Foreskin keratinocyte (primary cell): ENCODE measurements at places on chromosomes 13 and 19. TPM values are rescaled to one million over a fixed set of nuclear protein-coding genes. Genes with fewer than 3 reads are reported as not detected.

- no peak for DNase-seq
Measured at GRCh38 chr19:58557221-58558065, 968 bp downstream of the UBE2M start.

DNA sequence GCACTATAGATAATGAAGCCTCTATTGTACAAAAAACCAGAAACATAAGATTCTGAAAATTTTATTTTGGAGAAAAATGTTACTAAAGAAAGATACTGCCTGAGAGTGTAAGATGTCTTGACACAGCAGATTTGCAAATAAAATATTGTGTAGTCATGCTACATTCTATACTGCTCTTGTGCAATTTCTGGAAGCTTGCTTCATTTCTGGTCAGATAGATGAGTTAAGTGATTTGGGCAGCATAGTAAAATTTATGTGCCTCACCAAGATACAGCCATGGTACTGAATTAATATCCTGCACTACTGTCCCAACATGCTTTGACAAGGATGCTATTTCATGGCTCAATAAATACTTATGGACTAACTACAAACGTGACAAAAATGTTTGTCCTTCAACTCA lies 55.1 kb upstream of the STARD13 start:
- no peak for DNase-seq

DNA sequence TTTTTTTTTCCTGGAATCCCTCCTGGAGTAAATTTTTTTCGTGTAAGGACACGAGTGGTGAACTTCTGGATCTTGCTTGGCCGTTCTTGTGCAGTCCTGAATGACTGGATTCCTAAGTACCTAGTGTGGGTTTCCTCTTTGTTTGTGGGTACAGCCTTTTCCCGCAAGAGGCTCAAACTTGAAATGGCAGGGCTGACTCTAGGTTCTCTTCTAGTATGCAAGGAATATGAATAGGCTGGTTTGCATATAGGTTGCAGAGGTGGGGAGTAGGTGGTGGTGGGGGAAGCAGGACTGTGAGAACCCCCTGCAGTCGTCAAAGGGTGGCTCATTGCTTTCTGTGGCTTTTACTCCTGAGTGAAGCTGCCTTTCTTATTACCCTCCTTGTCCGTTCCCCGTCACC lies 13.6 kb downstream of the UBAC2 start:
- DNase-seq: peak; percentile 58

DNA sequence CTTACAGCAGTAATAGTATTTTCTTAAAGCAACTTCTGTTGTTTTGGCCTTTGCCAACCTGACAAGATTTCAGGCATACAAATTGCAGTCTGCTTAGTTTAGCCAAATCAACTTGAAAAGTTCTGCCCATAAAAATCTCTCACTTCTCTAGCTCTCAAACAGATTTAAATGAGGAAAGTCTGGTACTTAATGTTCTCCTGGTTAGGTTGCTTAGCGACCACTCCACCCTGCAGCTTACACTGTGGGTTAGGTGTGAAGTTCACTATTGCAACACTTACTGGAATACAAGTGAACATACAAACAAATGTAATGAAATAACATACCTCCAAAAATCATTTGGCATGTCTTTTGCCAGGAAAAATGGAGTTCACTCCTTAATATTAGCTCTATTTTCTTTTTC lies 178.7 kb upstream of the PCDH9 start:
- DNase-seq: peak; percentile 6

DNA sequence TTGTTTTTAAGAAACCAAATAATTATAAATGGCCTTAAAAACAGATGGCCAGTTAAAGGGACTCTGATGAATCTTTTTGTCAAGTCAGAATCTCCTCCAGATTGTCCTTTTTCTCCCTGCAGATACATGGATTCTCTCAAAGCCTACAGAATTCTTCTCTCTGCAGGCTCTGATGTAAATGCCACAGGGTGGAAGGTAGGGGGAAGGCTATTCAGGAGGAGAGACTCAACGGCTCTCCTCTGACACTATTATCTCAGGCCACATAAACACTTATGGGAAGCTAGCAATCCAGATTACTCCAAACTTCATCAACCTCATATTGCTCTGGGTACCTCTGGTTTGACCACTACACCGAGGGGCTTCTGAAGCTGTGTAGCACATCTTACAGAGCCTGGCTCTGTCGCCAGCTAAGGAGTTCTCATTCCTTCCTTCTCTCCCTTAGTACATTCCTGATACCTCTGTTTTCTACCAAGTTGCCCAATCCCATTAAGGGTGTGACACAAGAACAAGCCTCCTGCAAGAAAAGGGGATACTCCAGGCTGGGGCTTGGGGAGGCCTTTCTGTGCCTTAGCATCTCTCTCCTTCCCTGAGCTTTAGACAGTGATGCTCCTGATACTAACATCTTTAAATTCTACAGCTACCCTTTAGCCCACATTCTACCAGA lies 14.9 kb downstream of the LCP1 start:
- no peak for DNase-seq

- no peak for DNase-seq
Measured at GRCh38 chr13:75452564-75452963, 29.4 kb downstream of the TBC1D4 start.

- no peak for DNase-seq
Measured at GRCh38 chr19:4474514-4475022, 2.5 kb downstream of the HDGFL2 start.

DNA sequence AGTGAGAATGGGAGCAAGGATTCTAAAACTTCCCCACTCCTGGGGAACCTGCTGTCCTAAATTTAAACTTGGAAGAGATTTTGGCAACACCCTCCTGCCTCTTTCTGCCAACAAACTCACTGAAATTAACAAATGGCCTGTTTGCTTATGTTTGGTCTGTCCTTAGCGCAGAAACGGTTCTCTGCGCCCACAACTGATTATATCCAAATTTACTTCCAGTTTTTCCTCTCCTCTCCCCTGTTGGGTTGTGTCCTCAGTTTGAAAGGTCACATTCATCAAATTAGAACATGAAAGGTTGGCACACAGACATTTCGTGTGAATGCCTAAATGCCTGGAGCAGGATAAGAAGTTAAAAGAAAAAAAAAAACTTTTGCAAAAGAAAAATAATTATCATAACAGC lies 56.4 kb upstream of the MRI1 start:
- DNase-seq: no peak

- no peak for DNase-seq
Measured at GRCh38 chr19:48836089-48837017, at the start of gene HSD17B14. Gene HSD17B14 (minus strand): TSS chr19:48836491. CDS start chr19:48836411, 80 bp downstream.

- no peak for DNase-seq
Measured at GRCh38 chr13:57624565-57625435, 6.7 kb upstream of the PCDH17 start.

DNA sequence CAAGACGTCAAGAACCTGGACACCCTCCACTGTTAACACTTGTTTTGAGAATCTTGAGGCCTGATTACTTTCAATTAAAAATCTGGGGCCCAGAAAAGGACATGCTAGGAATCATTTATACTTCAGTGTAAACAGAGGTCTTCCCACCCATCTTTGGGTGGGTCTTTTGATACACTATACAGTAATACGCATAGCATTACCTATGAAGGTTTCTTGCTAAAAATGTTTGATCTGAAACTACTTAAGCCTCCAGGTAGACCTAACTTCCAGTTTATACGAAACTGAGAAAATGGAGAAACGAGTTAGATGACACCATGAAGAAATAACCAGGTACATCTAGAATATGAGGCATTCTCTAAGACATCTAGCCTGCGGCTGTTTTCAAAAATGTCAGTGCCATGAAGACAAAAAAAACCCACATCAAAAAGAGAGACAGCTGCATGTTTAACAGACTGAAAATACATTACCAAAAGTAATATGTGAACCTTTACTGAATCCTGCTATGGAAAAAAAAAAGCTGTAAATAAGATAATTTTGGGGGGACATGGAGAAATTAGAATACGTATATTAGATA lies 36.6 kb downstream of the TGDS start:
- no peak for DNase-seq

GRCh38 chr13:85665286-85665685 lies 133.9 kb downstream of the SLITRK6 start:
- peak; percentile 78 for DNase-seq

- DNase-seq: peak; percentile 23
Measured at GRCh38 chr13:52447354-52447753, 3.1 kb downstream of the VPS36 start.

DNA sequence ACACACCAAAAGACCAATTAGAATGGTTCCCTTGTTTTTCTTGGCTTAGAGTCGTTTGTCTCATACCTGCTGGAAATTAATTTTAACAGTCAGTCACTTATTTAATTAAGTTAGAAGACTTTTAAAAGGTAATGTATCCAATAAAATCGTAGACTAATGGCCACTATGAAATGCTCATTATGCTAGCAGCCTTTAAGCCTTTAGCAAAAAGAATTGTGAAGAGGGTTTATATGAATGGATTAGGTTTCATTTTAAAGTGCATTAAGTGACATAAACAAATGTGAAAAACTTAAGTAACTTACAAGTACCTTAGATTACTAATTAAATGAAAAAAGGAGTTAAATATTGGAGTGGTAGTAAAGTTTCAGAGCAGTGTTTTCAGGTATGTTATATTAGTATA lies 139.6 kb downstream of the RXFP2 start:
- no peak for DNase-seq

DNA sequence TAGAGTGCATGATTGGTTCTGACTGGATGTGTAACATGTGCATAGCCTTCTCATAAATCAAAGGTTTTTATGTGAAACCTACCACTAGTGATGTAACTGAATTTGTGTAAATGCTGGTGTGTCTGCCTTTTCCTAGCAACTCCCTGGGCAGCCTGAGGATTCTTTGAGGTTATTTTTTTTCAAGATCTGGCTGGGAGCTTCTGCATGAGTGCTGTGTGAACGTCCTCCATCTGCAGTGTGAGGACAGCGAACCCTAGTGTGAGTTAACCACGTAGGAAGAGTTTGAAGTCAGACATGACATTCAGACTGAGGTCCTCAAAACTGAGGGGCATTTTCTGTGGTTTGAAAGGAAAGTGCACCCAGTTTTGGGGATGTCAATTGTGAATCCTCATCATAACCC lies 39.9 kb downstream of the DPRX start:
- DNase-seq: no peak

DNA sequence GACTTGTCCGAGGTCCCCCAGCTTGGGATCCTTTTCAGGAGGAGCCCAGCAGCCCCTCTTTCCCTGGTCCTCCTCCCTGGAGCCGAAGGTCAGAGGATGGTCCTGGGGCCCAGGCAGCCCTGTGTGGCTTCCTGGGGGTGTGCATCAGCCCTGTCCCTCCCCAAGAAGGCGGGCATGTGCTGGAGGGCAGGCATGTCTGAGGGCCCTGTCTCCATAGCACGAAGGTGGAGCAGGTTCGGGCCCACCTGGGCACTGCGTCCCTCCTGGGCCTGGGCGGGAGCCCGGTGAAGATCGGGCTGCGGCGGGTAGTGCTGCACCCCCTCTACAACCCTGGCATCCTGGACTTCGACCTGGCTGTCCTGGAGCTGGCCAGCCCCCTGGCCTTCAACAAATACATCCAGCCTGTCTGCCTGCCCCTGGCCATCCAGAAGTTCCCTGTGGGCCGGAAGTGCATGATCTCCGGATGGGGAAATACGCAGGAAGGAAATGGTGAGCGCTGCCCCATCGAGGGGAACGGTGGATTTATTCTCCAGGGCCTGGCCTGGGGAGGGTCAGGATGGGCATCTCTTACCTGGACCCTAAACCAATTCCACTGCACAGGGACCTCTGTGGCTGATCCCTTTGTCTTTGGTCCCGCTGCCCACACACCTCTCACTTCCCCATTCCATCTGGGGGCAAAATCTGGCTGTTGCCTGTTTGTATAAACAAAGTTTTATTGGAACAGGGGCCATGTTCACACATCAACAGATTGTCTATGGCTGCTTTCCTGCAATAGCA lies 10.9 kb downstream of the TIMM13 start:
- no peak for DNase-seq

DNA sequence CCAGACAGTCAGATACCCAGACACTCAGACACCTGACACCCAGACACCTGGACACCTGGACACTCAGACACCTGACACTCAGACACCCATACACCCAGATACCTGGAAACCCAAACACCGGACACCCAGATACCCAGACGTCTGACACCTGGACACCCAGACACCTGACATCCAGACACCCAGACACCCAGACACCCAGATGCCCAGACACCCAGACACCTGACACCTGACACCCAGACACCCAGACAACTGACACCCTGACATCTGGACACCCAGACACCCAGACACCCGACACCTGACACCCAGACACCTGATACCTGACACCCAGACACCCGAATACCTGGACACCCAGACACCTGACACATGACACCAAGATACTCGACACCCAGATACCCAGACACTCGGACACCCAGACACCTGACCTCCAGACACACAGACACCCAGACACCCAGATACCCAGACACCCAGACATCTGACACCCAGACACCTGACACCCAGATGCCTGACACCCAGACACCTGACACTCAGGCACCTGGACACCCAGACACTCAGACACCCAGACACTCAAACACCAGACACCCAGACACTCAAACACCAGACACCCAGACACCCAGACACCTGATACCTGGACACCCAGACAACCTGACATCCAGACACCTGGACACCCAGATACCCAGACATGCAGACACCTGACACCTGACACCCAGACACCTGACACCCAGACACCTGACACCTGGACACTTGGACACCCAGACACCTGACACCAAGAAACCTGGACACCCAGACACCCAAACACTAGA lies 19.1 kb downstream of the C19orf12 start:
- no peak for DNase-seq

- DNase-seq: peak; percentile 6
Measured at GRCh38 chr13:64369121-64369520, 2861.0 kb downstream of the PCDH9 start.

DNA sequence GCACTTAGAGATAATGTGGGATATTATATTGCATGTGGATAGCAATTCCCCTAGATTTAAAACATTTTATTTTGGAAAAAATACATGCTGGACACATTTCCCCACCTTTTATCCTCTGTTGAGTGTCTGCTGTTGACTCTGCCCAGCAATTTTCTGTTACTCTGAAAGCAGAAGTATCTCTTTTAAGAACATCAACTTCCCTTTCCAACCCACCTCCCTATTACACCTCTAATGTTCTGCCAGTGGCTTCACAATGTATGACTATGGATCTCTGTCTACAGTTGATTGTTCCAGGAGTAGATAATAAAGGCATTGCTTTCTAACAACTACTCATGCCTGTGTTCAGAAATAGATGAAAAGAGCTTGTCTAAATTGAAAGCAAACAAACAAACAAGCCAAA lies 754.8 kb upstream of the SLITRK6 start:
- DNase-seq: no peak

Gene TMEM59L
- not detected in 2 replicates for total RNA-seq

Gene ZSCAN5C
- not detected in 2 replicates for total RNA-seq

Gene XPO4
- total RNA-seq: 21.1 and 22.5 TPM in 2 replicates

Gene AMH
- 0.39 and 0.78 TPM in 2 replicates for total RNA-seq

Gene FAM216B
- total RNA-seq: not detected in 2 replicates

Gene C5AR1
- 0.04 TPM in 1 of 2 replicates, not detected in the other for total RNA-seq

Gene TMEM86B
- total RNA-seq: 1.2 and 1.7 TPM in 2 replicates

Gene ZNF541
- total RNA-seq: not detected in 2 replicates

Gene NOP53
- total RNA-seq: 73.1 and 76.9 TPM in 2 replicates

Gene PALM3
- total RNA-seq: not detected in 2 replicates

Gene MUC16
- not detected in 2 replicates for total RNA-seq

Gene RAB3A
- 0.68 and 0.85 TPM in 2 replicates for total RNA-seq

Gene RFPL4AL1
- total RNA-seq: not detected in 2 replicates

Gene LCP1
- total RNA-seq: 4.7 and 105 TPM in 2 replicates

Gene SCAF1
- total RNA-seq: 27.0 and 29.0 TPM in 2 replicates
